Natural killer cell (primary cell): ENCODE measurements at places on chromosomes 5 and 9. TPM values are rescaled to one million over a fixed set of nuclear protein-coding genes. Genes with fewer than 3 reads are reported as not detected.

Gene TAS2R1
- not detected for total RNA-seq

Gene MEF2C
- total RNA-seq = 18.3 TPM

Gene SLC27A6
- not detected for total RNA-seq

Gene RAD1
- total RNA-seq = 29.7 TPM

Gene CNTLN
- 0.63 TPM for total RNA-seq

Gene LRRTM2
- 0.07 TPM for total RNA-seq

Gene ZDHHC11B
- 2.2 TPM for total RNA-seq

Gene GABRA6
- total RNA-seq = not detected

Gene MUSK
- not detected for total RNA-seq
